Stimulated activated naive CD4-positive, alpha-beta T cell (primary cell): ENCODE measurements at places on chromosomes 2 and 18.

GRCh38 chr2:44119878-44120277 is 48.8 kb upstream of the PPM1B start:
- no peak for DNase-seq

- no peak for DNase-seq
These were observed 238.5 kb downstream of the WDR7 start for GRCh38 chr18:56889621-56890020.

DNA sequence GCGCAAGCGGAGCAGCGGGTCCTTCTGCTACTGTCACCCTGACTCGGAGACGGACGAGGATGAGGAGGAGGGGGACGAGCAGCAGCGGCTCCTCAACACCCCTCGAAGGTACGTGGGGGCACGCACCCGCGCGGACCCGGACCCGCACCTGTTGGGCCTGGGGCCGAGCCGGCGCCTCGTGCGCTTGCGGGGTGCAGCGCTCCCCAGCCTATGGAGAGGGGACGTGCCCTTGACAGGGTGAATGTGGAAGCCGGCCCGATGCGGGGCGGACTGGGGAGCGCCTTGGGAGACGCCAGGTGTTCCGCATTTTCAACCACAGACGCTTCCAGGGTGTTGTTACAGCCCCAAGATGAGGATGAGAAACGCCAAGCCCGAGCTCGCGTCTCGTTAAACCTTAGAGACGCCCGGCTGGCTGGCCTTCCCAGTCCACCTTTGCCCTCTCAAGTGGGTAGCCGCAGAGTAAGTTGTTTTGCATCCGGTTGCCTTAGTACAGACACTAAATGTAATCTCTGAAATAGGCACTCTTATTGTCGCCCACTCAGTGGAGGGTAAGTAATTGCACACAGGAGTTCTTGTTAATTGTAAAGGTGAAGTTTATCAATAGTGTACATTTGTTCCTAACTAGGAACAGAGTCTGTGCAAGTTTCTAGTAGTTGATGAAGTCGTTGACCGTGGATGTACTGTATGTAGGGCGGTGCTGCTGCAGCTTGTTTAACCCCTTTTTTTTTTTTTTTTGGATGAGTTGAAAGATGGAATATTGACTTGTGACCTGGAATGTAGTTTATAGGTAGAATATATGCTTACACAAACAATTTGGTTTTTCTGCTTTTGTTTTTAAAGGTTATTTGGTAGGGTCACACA is 815 bp downstream of the GMCL1 start:
- DNase-seq: peak; percentile 63

DNA sequence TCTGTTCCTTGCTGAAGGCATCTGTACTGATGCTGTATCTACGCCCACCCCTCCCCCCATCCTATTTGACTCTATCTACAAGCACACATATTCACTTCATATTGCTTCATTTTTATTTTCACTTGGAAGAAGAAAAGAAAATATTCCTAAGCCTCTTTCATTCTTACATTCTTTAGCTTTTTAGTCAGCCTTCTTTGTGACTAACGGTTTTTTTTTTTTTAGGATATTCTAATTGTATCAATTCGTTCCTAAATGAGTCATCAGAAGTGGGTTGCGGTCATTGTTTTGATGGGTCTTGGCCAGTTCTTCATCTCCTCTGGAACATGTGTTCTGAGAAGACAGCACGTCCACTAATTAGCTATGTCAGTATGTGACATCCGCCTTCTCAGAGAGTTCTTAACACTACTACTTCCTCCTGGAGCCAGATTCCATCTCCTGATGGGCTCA is 88.7 kb downstream of the MYO1B start:
- DNase-seq: no peak

GRCh38 chr2:227473122-227473461 is 1.1 kb downstream of the AGFG1 start:
- DNase-seq: no peak

DNA sequence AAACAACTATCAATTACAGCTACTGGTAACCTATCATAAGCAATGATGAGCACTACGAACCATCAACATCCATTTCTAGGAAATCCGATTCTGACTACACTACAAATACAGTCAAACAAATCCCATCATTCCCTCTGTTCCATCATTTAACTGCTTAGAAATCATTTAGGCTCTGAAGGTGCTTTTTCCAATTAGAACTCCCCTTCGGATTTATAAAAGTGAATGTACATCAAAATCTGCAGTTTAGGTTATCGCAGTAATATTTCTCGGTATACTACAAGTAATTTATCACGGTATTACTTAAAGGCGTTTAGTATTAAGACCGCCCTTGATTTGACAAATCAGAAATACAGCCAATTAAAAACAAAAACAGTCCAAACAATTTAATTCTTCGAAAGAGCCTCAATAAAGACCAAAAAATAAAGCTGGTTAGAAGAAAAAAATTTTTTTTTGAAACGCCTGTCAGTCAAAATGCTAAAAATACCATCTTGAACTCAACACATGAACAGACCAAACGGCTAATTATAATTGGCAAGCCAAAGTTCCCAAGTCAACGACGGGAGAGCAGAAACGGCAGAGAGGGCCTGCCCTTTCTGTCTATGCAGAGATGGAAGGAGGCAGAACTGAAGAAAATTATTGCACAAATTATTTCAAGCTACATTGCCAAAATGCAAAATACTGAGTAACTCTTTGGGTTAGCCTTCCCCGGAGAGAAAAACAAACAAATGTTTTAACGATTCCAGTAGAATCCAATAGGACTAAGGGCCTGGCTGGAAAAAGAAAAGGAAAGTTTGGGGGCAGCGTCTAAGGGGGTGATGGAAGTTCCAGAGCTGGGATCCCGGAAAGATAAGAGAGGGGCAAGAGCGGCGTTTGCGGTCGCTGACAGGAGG is 1.2 kb downstream of the VPS54 start:
- no peak for DNase-seq

DNA sequence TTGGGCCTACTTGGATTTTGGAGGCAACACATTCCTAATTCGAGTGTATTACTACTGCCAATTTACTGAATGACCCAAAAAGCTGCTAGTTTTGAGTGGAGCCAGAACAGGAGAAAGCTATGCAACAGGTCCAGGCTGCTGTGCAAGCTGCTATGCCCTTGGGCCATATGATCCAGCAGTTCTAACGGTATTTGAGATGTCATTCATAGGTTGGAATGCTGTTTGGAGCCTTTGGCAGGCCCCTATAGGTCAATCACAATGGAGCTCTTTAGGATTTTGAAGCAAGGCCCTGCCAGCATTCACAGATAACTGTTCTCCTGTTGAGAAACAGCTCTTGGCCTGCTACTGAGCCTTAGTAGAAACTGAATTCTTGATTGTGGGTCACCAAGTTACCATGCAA is 368.7 kb downstream of the CDH19 start:
- DNase-seq: no peak

GRCh38 chr2:97870396-97870843 is 125.3 kb downstream of the TMEM131 start:
- DNase-seq: peak; percentile 2

GRCh38 chr2:88659538-88659915 is 31.9 kb upstream of the RPIA start:
- no peak for DNase-seq

DNA sequence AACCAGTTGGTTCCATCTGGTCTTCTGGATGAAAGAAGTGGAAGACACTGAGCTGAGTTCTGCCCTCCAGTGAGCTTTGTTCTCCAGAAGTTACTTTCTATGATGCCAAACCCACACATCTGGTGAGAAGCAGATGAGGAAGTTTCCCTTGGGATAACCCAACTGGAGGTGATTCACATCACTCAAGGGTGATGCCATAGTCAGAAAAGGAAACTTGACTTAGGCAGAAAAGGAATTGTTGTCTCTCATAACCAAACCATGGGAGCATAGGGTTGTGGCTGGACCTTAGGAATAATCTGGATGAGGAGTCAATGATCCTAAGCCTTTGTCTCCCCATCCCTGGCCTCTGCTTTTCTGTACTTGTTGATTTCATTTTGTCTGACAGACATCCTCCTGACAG is 43.7 kb downstream of the CDC42EP3 start:
- DNase-seq: no peak

DNA sequence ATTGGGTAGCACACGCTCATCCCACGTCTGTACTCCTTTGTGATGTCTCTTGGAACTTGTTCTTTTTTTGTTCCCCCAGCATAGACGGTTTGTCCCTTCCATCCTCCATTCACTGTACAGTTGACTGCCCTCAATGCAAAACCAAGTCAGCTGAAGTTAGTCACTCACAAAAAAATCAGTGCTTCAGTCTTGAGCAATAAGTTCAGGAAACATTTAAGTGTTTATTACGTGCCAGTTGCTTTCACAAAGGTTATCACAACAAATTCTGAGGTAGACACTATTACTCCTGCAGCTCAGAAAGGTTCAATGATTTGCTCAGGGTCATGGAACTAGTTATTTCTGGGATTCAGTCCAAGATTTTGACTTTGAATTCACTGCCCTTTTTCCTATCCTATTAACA is 102.2 kb downstream of the PDE1A start:
- DNase-seq: no peak

DNA sequence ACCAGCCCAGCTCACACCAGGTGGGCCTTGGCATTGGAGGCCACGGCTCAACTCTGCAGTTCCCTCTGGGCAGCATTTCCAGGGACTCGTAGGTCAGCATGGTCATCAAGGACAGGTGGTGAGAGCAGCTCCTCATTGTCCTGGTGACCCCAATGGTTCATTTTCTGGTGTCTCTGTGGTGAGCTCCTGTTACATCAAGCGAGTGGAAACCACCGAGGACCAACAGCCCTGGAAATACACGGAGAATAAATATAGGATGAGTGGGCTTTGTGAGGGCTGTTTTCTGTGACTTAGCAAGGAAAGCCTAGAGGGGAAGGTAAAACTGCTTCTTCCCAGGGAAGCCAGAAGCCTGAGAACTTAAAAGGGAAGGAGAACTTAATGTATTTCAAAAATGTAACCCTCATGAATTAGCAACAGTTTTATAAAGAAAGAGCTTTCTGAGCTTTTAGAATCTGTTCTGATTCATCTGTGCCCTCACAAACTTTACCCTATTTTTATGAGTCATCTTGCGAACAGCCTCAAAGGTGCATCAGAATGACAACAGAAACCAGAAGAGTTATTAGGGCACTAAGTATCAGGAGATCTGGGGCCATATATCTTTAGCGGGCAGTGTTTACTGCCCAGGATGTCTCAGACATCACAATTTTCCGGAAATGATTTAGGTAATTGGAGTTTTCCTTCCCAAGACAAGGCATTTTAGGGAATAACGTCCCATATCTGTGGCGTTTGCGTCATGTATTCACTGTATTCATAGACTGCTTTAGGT is 18.7 kb downstream of the C2orf92 start:
- no peak for DNase-seq

DNA sequence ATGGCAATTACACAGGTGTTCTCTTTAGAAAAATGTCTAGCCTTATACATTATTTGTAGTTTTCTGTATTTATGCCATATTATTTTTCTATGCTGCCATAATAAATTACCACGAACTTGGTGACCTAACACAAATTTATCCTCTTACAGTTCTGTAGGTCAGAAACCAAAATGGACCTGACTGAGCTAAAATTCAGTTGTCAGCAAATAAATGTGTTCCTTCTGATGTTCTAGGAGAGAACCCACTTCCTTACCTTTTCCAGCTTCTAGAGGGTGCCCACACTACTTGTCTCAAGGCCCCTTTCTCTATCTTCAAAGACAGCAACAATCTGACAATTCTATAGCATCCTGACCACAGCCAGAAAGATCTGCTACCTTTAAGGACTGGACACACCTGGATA is 153.5 kb downstream of the NBAS start:
- DNase-seq: no peak

GRCh38 chr2:122098306-122098705 is 342.9 kb downstream of the TSN start:
- no peak for DNase-seq

GRCh38 chr2:130186391-130186790 is 4.3 kb downstream of the MZT2B start:
- no peak for DNase-seq

- DNase-seq: no peak
These were observed 23.7 kb downstream of the FARP2 start for GRCh38 chr2:241379481-241380480.

- DNase-seq: no peak
These were observed 25.1 kb downstream of the NEDD4L start for GRCh38 chr18:58069099-58069498.

DNA sequence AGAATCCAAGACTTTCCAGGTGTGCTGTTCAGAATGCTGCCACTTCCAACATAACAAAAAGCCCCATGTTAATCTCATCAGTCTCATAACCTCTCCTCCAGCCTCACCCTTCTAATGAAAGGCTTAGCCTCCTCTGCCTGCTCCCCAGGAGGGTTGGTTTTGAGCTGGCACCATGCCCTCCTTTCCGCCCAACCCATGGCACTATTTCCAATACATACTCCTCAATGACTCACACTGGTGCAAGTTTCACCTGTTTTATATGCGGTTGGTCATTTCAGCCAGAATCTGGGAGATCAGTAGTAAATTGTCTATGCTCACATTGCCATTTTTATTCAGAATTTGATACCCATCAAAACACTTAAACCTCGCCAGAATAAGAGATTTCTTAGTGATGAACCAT is 157.6 kb upstream of the NRP2 start:
- DNase-seq: no peak

DNA sequence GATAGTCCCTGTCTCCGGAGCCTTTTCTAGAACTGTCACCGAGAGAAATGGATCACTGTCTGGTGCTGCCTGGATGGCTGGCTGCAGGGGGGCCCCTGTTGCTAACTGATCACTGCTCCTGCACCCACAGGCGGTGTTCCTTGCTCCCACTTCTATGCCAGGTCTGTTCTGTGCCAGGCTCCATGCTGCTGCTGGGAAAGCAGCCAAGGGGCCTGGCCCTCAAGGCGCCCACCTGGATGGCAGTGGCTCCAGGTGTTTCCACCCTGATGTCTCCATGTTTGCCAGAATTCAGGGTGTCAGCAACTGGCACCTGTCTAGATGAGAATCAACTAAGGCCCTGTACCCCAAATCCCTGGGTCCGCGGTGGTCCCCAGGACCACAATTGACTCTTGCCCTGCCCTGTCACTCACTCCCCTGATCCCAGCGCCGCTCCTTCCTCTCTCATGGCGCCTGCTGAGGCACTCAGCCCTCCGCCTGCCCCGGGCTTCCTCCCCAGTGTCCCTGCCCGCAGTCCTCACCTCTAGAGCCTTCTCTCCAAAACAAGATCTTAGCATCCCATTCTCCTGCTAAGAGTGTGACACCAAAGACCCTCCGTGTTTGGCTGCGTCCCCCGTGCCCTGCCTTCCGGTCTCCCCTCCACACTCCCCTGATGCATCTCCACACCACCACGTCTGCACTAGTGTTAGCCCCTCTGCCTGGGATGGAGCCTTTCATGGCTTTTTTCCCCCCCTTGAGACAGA is 72.5 kb upstream of the OTOF start:
- DNase-seq: no peak
